NCI-H345 (cell line): ENCODE measurements at places on chromosomes 12 and 14.

DNA sequence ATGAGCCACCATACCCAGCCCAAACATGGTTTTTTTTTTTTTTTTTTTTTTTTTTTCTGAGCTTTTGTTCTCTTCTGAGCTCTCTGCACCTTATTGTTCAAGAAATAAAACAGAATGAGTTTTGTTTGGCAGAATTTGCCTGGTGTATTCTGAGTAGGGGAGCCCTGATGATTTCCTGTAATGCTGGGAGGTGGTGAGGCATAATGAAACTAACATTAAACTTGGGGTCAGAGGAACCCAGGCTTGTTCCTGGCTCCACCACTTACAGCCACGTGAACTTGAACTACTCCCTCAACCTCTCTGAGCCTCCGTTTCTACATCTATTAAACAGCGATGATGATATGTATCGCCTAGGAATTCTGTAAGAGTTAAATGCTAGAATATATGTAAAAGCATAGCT lies 276.3 kb upstream of the CRY1 start:
- DNase-seq = no peak

GRCh38 chr12:67193704-67194103 lies 75.5 kb upstream of the CAND1 start:
- DNase-seq = no peak

- DNase-seq = peak; percentile 93
Observed at GRCh38 chr12:12266873-12267741, at the start of gene LRP6. TSS of gene LRP6 (minus strand) at chr12:12267044. CDS start at chr12:12266735, 309 bp downstream.

- DNase-seq = no peak
Observed at GRCh38 chr12:41224066-41224465, 35.9 kb downstream of the PDZRN4 start.

- no peak for DNase-seq
Observed at GRCh38 chr14:62429683-62430082, 615.6 kb downstream of the KCNH5 start.

- DNase-seq = no peak
Observed at GRCh38 chr12:96250119-96250685, 56.0 kb downstream of the ELK3 start.

DNA sequence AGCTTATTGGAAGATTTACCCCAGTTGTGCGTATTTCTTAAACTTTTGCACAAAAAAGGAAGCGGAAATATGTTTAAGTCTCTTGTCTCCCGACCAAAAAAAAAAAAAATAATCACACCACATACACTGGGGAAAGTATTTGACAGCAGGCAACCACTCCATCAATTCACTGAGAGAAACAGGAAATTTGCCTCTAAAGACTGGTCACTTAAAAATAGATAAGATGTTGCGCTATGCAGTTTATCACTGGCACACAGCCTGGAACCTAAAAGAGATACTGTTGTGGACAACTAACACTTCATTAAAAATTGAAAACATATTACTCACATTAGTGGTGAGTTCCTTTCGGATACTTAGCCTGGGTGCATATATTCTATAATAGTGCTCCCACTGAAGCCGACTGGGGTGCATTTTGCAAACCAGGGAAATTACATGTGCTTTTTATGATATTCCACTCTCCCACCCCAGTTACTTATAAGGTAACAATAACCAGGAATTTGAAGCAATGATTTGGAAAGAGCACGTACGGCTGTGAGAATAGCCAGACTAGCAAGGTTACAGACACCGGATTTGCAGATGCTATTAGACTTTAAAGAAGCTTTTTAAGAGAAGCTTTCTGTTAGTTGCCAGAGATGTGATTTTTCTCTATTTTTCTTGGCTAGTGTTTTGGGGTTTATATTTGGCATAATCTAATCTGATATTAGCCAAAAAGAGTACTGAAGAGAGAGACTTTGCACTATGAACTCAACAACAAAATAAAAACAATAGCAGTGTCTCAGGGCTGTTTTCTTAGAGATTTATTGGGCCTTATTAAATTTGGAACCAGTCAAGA lies 311.5 kb downstream of the NOVA1 start:
- DNase-seq = peak; percentile 53

GRCh38 chr12:125331342-125332052 lies 266.3 kb downstream of the AACS start:
- no peak for DNase-seq

- no peak for DNase-seq
Observed at GRCh38 chr12:91854725-91855124, 290.9 kb downstream of the BTG1 start.

DNA sequence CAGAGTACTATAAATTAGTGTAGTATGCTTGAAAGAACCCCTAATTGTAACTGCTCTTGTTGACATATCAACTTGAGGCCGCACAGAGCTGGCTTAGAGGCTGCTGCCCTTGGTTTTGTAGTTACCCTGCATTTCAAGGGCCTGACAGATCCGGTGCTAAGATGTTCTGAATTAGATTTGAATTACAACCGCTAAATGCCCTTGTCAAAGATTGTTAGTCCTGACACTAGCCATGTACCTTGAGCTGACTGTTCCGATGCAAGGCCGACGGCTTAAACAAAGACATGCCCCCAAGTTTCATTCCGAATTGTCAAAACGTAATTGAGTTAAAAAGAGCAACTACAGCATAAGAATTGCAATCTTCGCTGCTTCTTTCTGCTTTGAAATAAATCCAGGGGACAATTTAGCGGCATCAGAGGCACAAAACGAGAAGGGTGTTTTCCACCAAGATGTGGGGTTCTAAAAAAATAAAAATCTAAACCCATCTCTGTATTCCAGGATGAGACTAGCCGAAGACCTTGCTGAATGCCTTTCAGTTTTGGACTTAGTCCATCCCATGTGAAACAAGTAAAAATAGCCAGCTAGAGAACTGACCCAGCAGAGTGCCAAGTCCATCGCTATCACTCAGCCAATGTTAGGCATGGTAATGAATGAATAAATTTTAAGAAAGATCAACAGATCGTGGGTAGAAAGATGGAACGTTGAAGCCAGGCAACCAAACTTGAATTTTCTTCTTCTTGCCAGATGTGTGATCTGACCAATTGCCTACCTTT lies 148.7 kb downstream of the DICER1 start:
- DNase-seq = no peak

DNA sequence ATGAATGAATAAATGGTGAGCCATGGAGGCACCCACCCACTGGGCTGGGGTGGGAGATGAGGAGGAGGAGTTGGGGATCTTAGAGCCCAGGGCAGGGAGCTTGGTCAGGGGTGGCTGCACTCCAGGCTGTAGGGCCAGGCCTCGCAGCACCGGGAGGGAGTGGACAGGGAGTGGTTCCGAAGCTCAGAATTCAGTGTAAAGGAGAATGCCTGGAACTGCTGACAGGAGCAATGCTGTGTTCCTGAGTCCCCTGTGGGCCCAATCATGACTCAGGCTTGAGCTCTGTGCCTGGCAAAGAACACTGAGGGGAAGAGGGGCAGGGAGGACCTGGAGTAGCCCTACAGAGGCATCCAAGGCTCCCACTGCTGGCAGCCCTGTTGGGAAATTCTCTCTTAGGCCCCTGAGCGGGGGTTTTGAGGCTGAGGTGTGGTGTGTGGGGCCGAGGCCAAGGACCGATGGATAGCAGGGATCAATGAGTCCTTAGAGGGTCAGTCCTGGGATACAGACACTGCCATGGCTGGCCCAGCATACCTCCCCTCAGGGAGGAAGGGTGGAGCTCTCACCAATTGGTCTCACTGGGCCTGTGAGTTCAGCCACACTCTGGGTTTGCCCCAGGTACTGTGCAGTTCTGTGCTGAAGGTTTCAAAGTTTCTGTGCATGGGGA lies 9.5 kb upstream of the RABGGTA start:
- DNase-seq = no peak

DNA sequence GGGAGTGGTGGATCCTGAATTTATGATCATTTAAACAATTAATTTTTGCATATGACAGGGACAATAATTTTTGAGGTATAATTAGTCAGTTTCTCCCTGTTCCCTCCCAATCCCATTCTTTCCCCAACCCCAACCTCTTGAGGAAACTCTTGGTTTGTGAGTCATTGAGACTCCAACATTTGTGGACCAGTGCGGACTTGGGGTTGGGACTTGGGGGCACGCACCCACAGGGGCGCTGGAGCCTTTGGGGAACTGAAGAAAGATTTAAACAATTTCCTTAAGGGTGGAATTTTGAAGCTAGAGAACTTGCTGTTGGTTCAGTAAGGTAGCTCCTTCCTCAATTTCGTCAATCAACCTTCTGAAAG lies 17.4 kb upstream of the PTGR2 start:
- no peak for DNase-seq

DNA sequence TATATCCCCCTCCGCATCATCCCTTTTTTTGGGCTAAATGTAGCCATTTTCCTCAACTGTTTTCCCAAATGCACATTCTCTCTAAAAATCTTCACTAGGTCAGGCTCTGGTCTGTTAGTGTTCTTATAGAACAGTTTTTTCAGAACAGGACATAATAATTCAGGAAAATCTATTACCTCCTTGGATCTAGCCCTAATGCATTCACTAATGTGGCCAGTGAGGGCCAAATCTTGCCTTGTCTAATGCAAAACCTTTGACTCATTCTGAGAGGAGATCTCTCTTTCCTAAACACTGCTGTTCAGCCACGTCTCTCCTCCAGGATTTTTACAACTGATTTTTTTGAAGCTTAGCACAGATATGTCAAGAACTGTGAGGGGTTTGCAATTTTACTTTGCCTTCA lies 15.5 kb downstream of the C14orf132 start:
- no peak for DNase-seq

- DNase-seq = no peak
Observed at GRCh38 chr12:116172224-116172849, 105.2 kb downstream of the MED13L start.

GRCh38 chr12:1810201-1810930 lies 10.0 kb upstream of the LRTM2 start:
- no peak for DNase-seq

DNA sequence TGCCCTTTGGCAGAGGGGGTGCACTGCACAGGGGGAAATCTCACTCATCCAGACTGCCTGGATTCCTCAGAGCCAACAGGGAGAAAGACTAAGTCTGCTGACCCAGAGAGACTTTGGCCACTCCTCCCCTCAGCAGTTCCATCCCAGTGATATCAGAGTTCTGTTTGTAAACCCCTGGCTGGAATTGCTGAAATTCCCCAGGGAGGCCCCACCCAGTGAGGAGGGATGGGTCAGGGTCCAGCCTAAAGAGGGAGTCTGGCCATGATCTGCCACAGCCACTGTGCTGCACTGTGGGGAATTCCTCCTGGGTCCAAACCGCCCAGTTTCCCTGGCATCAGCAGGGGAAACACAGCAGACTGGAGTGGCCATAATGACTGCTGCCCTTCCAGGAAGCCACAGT lies 54.9 kb upstream of the USP15 start:
- no peak for DNase-seq

DNA sequence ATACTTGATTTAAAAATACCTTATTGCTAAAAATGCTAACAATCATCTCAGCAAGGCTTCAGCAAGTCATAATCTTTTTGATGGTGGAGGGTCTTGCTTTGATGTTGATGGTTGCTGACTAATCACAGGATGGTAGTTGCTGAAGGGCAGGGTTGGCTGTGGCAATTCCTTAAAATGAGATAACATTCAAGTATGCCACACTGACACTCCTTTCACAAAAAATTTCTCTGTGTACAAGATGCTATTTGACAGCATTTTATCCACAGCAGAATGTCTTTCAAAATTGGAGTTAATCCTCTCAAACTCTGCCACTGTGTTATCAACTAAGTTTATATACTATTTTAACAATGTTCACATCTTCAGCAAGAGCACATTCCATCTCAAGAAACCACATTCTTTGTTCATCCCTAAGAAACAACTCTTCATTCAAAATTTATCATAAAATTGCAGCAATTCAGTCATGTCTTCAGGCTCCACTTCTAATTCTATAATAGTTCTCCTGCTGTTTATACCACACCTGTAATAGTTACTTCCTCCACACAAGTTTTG lies 16.1 kb downstream of the SCAF11 start:
- no peak for DNase-seq

GRCh38 chr12:99024191-99024590 lies 379.1 kb downstream of the APAF1 start:
- no peak for DNase-seq

DNA sequence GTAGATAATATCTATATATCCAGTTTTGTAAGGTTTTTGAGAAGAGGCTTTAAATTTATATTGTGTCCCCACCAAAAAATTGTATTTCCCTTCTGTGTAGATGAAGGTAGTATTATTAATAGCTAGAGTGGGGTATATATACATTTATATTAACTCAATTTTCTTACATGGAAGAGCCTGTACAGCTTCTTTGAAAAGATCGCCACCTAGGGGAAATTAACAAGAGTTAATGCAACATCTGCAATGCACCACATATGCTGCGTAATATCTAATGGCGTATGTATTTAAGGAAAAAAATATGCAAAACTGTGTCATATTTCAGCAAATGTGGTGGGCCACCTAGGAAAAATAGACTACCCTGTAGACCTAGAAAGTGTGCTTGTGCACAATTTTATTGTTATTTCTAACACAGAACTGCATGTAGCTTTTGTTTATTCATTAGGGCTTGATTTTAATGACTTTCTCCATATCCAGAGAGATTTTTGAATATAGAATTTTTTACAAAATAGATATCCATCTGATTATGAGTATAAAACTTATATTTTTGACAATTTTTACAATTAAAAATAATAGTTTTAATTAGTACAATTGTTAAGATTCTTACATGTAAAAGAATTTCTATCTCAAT lies 14.0 kb downstream of the CCER1 start:
- DNase-seq = peak; percentile 56

DNA sequence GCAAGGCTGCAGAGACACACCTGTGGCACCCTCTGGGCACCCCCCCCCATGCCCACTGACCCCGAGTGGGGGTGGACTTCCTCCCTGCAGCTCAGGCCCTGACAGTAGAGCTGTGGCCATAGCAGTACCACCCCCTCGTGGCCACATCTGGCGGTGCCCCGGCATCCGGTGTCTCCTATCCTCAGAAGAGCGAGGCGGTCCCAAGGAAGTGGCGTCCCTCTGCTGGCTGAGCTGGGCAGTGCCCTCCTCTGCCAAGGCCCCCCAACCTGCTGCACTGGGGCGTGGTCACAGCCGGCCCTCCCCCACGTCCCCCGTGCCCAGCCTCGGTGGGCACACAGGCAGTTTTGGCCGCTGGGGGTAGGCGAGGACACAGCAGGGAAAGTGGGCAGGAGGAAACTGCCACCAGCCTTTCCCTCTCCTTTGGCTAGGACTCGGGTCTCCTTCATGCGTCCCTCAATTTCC lies 6.0 kb upstream of the SLC6A12 start:
- peak; percentile 58 for DNase-seq

GRCh38 chr12:51871126-51871525 lies 16.8 kb upstream of the ANKRD33 start:
- DNase-seq = no peak

DNA sequence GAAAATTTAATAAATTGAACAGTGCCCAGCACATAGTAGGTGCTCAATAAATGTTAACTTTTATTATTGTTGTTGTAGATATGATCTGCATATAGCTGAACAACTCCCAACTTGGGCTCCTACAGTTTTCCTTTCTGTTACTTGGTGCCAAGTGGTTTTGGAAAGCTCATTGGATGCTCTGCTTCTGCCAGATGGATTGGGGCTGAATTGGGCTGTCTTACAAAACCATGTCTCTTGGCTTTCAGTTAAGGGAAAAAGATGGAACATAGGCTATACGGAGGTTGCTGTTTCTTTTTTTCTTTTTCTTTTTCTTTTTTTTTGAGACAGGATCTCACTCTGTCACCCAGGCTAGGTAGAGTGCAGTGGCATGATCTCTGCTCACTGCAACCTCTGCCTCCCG lies 140.7 kb upstream of the PWP1 start:
- DNase-seq = no peak

- no peak for DNase-seq
Observed at GRCh38 chr12:121741743-121742142, 29.2 kb downstream of the TMEM120B start.

GRCh38 chr12:105814283-105814682 lies 324.5 kb downstream of the NUAK1 start:
- peak; percentile 99 for DNase-seq
